Right atrium auricular region (tissue), 2 donors: ENCODE measurements at places on chromosomes 11 and 22. TPM values are rescaled to one million over a fixed set of nuclear protein-coding genes. Genes with fewer than 3 reads are reported as not detected.

DNA sequence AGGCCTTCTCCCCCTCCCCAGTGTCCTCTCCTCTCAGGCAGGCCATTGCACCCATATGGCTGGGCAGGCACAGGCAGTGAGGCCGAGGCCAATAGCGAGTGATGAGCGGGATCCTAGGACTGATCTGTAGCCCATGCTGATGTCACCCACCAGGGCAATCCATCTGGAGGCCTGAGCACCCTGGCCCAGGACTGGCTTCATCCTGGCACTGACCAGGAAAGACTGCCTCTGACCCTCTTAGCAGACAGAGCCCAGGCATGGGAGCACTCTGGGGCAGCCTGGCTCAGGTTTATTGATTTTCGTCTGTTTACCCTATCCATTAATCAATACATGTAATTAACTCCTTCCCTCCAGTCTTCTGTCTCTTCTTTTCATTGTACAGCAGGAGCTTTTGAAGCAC is 5.1 kb upstream of the TIRAP start:
- H3K36me3 ChIP-seq, result peaks cover 44% of the 10 kb centered on the region
- H3K27ac ChIP-seq, result no peak overlapping the region
- H3K4me1 ChIP-seq, result no peaks in the 10 kb centered on the region
- H3K27me3 ChIP-seq, result no peaks in the 10 kb centered on the region

GRCh38 chr22:45686004-45686403 is 14.4 kb downstream of the ATXN10 start:
- no peaks in the 10 kb centered on the region for H3K27me3 ChIP-seq
- no peak for DNase-seq
- no peak overlapping the region for H3K4me3 ChIP-seq
- H3K36me3 ChIP-seq, result peaks cover 3% of the 10 kb centered on the region
- H3K27ac ChIP-seq, result peak overlapping the region; percentile 30
- H3K4me1 ChIP-seq, result peaks cover 54% of the 10 kb centered on the region

- DNase-seq, result no peak
- no peaks in the 10 kb centered on the region for H3K4me1 ChIP-seq
- peaks cover 27% of the 10 kb centered on the region for H3K36me3 ChIP-seq
These were observed 2.8 kb upstream of the PHLDB1 start for GRCh38 chr11:118604566-118604965.

DNA sequence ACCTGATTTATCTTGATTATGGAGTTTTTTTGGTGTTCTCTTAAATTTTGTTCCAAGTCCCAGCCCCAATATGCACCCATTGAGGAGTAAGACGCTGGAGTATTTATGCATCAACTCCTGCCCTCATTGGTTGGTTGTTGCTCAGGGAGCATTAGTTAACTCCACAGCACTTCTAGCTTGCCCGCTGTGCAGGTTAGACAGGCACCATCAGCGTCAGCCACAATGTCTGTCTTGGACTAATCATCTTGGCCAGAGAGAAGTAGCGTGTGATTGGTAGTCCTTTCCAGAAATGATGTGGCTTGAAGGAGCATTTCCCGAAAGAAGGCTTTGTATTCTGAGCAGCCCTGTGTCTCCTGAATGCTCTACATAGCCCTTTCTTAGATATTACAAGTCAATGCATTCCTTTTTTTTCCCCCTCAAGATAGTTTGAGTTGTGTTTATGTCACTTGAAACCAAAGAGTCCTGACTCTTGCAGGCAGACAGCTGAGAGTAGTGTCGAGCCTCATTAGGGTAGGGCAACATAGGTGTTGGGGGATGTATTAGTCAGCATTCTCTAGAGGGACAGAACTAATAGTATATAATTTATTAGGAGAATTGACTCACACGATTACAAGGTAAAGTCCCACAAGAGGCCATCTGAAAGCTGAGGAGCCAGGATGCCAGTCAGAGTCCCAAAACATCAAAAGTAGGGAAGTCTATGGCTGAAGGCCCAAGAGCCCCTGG is 94.6 kb upstream of the RCN1 start:
- H3K4me3 ChIP-seq, result no peak overlapping the region
- DNase-seq, result no peak
- H3K36me3 ChIP-seq, result no peaks in the 10 kb centered on the region
- no peaks in the 10 kb centered on the region for H3K4me1 ChIP-seq
- no peak overlapping the region for H3K27ac ChIP-seq

GRCh38 chr11:48062649-48063048 is 82.3 kb downstream of the PTPRJ start:
- H3K4me3 ChIP-seq, result no peak overlapping the region
- no peak overlapping the region for H3K27ac ChIP-seq
- no peaks in the 10 kb centered on the region for H3K27me3 ChIP-seq
- H3K4me1 ChIP-seq, result peaks cover 24% of the 10 kb centered on the region
- no peak for DNase-seq

GRCh38 chr11:6452219-6452618 is 11.4 kb upstream of the HPX start:
- no peak overlapping the region for H3K4me3 ChIP-seq
- no peaks in the 10 kb centered on the region for H3K27me3 ChIP-seq
- peaks cover 79% of the 10 kb centered on the region for H3K36me3 ChIP-seq
- no peaks in the 10 kb centered on the region for H3K4me1 ChIP-seq
- no peak for DNase-seq

GRCh38 chr22:42841444-42841843 is 15.6 kb downstream of the ARFGAP3 start:
- peaks cover 43% of the 10 kb centered on the region for H3K36me3 ChIP-seq
- DNase-seq, result no peak
- no peak overlapping the region for H3K4me3 ChIP-seq
- H3K27ac ChIP-seq, result no peak overlapping the region

GRCh38 chr11:66683877-66684276 is 6.2 kb upstream of the RBM4B start:
- no peaks in the 10 kb centered on the region for H3K36me3 ChIP-seq
- no peak overlapping the region for H3K27ac ChIP-seq
- H3K4me1 ChIP-seq, result no peaks in the 10 kb centered on the region
- H3K27me3 ChIP-seq, result no peaks in the 10 kb centered on the region
- no peak overlapping the region for H3K4me3 ChIP-seq

- no peak overlapping the region for H3K27ac ChIP-seq
- no peaks in the 10 kb centered on the region for H3K36me3 ChIP-seq
- H3K4me3 ChIP-seq, result no peak overlapping the region
- no peak for DNase-seq
- no peaks in the 10 kb centered on the region for H3K4me1 ChIP-seq
These were observed 56.3 kb downstream of the SLN start for GRCh38 chr11:107655602-107656001.

DNA sequence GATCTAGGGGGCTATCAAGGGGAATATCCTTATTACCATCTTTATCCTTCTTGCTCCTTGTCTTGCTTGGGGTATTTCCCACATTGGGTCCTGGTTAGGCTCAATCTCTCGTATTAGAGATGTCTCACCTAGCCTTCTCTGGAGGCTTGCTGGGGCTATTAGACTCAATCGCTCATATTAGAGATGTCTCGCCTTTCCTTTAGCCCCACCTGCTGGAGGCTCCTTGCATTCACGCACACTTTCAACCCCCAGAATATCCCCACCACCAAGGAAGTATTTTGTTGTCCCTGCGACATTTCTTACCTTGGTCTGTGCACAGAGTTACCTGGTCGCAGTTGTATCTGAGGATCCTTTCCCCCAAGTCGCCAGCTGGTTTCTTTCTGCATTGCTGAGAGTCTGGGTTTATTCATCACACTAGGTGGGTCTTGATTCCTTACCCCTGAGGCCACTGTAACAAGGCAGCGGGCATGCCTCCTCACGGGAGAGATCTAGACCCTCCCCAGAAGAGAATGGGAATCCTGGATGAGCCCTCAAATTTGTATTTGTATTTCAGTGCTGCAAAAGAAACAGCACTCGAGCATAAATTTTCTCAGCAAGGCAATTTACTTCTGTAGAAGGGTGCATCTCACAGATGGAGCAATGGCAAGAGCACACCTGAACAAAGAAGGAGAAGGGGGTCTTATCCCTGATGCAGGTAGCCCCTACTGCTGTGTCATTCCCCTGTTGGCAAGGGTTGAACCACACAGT is 15.9 kb upstream of the HYLS1 start:
- H3K4me3 ChIP-seq, result no peak overlapping the region
- no peaks in the 10 kb centered on the region for H3K36me3 ChIP-seq
- DNase-seq, result no peak
- no peaks in the 10 kb centered on the region for H3K27me3 ChIP-seq
- no peaks in the 10 kb centered on the region for H3K4me1 ChIP-seq

DNA sequence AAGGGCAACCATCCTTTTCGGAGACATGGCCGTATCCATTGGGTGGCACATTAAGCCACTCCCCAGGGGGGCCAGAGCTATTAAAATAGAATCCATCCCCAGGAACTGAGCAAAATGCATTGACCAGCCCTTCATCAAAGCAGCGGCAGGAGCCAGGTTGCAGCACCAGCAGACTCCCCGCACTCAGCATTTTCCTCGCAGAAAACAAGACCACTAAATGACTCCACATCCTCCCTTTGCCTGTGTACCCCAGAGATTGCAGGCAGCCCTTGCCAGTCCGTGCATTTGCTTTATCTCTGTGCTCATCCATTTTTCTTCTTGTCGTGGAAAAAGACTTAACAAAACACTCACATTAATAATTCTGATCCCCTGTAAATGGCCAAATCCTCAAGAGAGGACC is 144.4 kb upstream of the LARGE1 start:
- no peak overlapping the region for H3K27ac ChIP-seq
- H3K36me3 ChIP-seq, result no peaks in the 10 kb centered on the region
- DNase-seq, result no peak
- no peak overlapping the region for H3K4me3 ChIP-seq

DNA sequence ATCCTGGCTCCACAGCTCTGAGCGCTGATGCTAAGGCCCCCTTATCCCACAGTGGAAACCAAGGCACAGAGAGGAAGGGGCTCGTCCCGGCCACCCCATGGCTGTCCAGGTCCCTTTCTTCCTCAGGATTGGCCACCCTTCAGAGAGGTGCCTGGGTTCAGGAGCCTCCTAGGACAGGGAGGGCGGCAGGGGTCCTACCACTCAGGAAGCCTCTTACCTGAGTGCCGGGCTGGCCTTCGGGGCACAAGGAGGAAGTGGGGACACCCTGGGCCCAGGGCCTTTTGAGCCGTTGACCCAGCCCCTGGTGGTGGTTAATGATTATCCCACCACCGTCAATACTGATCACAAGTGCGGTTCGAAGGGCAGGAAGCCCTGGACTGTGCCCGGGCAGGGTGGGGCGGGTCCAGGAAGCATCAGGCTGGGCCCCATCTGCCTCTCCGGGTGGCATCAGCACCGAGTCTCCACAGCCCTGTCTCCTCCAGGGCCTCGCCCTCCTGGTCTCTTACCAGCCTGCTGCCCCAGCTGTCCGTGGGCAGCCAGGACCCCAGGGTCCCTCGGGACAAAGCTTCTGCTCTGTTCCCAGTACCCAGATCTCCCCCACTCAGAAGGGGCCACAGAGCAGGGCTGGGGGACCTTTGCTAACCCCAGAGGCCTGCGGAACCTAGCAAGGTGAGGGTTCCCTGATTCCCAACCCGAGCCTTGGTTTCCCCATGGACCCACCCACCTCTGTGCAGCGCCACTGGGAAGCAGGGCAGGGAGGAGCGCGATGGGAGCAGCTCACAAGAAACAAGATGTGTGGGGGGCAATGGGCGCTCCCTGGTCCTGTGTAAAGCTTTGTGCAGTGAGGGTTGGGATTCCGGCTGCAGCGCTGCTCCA is 15.0 kb upstream of the EHD1 start:
- no peaks in the 10 kb centered on the region for H3K27me3 ChIP-seq
- H3K36me3 ChIP-seq, result peaks cover 19% of the 10 kb centered on the region
- DNase-seq, result no peak
- no peak overlapping the region for H3K4me3 ChIP-seq
- no peak overlapping the region for H3K27ac ChIP-seq

DNA sequence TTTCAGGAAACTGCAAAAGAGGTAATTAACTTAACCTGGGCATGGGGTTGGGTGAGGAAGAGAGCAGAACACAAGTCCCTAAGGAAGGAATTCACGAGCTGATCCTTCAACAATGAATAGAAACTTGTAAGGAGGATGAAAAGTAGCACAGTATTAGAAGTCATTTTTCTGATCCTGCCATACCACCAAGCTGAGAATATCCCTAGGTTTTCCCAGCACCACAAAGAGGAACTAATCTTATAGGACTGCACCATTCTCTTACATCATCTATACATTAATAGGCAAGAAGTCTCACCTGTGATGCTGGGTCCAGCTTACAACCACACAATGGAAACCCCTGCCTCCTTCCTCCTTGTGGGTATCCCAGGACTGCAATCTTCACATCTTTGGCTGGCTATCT is at the start of gene OR52I1:
OR52I1 (plus strand) TSS at position 301 of the 400 bp plus-strand sequence; CDS start at position 301, 0 bp downstream.
- H3K36me3 ChIP-seq, result peaks cover 6% of the 10 kb centered on the region
- H3K4me1 ChIP-seq, result no peaks in the 10 kb centered on the region
- no peak for DNase-seq

DNA sequence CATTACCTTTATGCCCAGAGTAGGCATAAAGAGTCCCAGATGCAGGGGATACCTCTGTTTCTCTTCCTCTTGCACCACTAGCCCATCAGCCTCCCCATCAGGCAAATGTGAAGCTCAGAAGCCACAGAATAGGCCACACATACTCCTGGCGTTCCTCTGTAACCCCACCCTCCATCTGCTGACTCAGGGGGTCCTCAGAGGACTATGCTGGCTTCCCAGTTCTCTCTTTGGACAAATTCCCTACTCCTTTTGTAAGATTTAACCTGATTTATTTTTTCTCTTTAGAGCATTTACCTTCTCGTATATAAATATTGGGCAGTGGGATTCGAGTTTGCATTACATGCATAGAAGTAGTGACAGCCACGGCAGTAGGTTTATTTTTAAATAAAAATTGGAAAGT is 262.3 kb upstream of the CADM1 start:
- H3K4me3 ChIP-seq, result no peak overlapping the region
- no peaks in the 10 kb centered on the region for H3K27me3 ChIP-seq
- H3K4me1 ChIP-seq, result no peaks in the 10 kb centered on the region
- no peak overlapping the region for H3K27ac ChIP-seq

- H3K4me1 ChIP-seq, result no peaks in the 10 kb centered on the region
- H3K4me3 ChIP-seq, result no peak overlapping the region
- H3K27me3 ChIP-seq, result no peaks in the 10 kb centered on the region
- H3K27ac ChIP-seq, result no peak overlapping the region
These were observed 45.3 kb downstream of the CADM1 start for GRCh38 chr11:115458877-115459276.

IFITM10 gene
- 0.37 TPM for total RNA-seq

CD3D gene
- total RNA-seq, result 1.5 TPM

RAB39A gene
- total RNA-seq, result 0.71 TPM
